ENCODE measurements at places on chromosomes 7 and 10. TPM values are rescaled to one million over a fixed set of nuclear protein-coding genes. Genes with fewer than 3 reads are reported as not detected.

The CHPF2 gene
- 23.9 TPM for polyA plus RNA-seq

GRCh38 chr10:21399392-21400035 is 126.0 kb downstream of the SKIDA1 start:
- DNase-seq: no peak

DNA sequence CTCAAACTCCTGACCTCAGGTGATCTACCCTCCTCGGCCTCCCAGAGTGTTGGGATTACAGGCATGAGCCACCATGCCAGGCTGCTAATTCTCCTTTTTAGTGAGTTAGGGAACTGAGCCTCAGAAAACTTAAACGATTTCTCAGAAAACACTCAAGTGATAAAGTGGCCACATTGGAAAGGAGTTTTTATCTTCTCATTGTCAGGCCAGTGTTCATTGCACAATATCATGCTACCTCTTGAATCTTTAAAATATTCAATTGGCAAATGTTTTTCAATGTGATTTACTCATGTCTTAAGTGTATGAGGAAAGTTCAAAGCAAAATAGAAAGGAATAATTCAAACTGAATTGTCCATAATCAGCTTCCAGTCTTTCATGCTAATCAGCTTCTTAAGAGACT is 80.7 kb downstream of the ITGB8 start:
- no peak for DNase-seq

DNA sequence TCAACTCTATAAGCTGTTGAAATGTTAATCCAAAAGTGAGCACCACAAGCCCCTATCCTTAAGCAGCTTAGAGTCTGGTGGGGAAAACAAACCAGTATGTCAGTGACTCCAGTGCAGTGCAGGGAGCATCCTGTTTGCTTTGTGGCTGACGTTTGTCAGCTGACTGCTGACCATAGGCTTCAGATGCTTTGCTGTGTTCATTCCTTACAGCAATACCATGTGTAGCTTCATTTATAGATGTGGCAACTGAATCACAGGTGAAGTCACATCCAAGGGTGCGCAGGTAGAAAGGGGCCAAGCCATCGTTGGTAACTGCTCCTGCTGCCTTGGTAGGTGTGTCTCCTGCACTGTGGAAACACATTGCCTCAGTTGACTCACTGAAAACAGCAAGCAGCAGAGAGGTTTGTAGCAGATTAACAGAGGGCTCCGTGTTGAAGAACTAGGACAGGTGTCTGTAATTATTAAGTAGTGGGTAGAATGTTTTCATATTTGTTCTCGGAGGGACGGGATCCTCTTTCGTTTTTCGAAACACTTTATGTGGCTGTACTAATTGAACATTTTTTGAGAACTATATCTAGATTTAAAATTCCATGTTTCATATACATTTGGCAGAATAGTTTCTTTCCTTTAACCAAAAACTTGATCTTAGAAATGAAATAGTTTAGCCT is 2.0 kb downstream of the INSIG1 start:
- no peak for DNase-seq

GRCh38 chr7:47087866-47088265 is 494.0 kb downstream of the TNS3 start:
- DNase-seq: no peak

Data from right renal pelvis (tissue), 4 donors.